ENCODE measurements at places on chromosomes 11 and 22.

GRCh38 chr11:74311352-74311926 lies at the start of gene P4HA3:
Gene P4HA3 (minus strand): TSS chr11:74311640. CDS start chr11:74311611, 29 bp downstream.
- DNase-seq, result peak; percentile 74

DNA sequence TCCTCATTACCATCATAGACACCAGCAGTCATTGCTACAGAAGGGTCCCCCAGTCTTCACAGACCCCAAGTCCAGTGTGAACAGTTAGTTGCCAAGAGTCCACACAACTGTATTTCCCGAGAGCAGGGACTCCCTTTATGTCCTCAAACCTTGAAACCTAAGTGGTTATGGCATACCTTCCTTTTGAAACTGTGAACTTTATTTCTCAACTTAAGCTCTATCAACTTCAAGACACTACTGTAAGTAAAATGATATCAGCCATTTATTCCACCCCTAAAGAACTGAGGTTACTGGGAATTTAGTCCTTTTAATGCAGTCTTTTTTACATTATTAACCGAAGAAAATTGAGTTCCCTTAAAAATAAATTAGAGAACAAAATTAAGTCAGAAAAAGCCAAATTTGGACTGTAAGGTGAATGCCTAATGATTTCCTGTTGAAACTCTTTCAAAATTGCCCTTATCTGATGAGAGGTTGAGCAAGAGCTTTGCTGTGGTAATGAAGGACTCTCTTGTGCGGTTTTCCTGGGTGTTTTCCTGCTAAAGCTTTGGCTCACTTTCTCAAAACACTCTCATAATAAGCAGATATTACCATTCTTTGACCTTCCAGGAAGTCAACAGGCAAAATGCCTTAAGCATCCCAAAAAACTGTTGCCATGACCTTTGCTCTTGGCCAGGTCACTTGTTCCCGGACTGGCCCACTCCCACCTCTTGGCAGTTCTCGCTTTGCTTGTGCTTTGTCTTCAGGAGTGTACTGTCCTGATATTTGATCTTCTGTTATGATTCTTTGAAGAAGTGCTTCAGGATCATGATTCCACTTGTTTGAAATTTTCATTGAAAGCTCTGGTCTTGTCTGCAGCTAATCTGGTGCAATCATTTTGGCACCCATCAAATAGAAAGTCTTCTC lies 765.4 kb upstream of the ANO3 start:
- DNase-seq, result no peak

DNA sequence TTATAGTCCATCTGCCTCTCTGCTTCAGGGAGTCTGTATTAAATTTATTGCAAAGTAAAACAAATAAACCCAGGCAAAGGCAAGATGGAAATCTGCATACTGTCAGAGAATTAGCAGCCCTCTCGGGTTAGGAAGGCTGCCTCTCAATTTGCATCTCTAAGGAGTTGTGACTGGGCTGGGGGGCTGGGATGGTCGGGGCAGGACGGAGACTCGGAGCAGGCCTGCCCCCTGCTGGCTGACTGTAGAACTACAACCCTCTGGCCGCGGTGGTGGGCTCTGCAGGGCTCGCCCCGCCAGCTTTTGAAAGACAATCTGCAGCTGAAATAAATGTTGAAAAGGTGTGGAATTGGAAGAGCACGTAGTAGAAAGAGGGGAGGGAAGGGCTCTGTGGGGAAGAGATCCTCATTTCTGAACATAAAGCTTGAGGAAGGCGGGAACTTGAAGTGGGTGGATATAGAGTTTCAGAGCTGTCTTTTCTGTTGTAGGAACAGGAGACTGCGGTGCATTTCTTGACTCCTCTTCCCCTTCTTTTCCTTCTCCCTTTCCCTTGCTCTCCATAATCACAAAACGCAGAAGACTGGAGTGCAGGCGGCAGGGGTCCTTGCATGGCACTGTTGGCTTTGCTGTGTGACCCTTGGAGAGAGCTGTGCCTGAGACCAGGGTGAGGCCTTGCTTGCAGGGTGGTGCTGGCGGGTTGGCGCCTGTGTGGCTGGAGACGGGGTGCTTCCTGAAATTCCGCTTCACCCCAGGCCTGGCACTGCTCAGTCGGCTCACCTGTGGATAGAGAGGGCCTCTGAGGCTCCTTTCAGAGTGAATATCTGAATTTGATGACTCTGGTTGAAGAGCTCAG lies 22.6 kb upstream of the PKNOX2 start:
- peak; percentile 80 for DNase-seq

DNA sequence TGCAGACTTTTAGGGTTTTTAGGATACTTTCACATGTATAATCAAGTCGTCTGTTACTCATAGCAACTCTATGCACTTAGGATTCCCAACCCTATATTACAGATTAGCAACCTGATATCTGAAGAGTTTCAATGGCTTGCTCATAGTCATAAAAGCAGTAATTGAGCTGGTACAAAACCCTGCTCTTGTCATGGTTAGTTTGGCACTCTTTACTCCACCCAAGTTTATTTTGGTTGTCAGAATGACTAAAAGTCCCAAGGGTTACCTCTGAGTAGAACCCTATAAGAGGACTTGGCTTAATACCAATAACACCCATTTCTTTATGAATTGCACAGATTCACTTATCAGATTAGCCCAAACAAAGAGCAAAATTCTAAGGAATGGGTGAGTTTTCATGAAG lies 550.6 kb downstream of the SOX6 start:
- no peak for DNase-seq

DNA sequence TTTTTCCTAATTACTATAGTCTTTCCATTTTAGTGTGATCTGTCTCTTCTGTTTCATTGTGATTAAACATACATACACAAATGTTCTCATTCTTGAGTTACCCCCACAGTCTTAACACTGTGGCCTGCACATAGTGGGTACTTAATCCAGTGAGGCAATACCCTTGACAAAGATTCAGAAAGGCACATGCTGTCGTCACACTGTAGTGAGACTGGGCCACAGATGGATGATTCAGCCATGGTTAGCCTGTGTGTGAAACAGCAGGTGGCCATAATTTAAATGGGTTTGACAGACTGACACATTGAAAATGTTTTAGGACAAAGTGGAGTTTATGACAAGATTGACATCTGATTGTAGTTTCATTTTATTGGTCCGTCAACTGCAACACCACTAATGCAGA lies 313.1 kb downstream of the C11orf87 start:
- DNase-seq, result no peak

DNA sequence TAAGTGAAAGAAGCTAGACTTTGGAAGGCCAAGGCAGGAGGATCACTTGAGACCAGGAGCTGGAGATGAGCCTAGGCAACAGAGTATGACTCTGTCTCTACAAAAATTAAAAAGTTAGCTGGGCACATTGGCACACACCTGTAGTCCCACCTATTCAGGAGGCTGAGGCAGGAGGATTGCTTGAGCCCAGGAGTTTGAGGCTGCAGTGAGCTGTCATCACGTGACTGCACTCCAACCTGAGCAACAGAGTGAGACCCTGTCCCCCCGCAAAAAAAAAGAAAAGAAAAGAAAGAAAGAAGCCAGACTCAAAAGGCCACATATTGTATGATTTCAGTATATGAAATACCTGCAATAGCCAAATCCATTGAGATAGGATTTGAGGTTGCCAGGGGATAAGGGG lies 7.9 kb upstream of the CAPN5 start:
- DNase-seq, result no peak

GRCh38 chr22:39092111-39092862 lies 4.8 kb upstream of the APOBEC3H start:
- no peak for DNase-seq

Data from type B pancreatic cell (in vitro differentiated cells).